Naive thymus-derived CD8-positive, alpha-beta T cell (primary cell): ENCODE measurements at places on chromosomes 6 and 20. TPM values are rescaled to one million over a fixed set of nuclear protein-coding genes. Genes with fewer than 3 reads are reported as not detected.

DNA sequence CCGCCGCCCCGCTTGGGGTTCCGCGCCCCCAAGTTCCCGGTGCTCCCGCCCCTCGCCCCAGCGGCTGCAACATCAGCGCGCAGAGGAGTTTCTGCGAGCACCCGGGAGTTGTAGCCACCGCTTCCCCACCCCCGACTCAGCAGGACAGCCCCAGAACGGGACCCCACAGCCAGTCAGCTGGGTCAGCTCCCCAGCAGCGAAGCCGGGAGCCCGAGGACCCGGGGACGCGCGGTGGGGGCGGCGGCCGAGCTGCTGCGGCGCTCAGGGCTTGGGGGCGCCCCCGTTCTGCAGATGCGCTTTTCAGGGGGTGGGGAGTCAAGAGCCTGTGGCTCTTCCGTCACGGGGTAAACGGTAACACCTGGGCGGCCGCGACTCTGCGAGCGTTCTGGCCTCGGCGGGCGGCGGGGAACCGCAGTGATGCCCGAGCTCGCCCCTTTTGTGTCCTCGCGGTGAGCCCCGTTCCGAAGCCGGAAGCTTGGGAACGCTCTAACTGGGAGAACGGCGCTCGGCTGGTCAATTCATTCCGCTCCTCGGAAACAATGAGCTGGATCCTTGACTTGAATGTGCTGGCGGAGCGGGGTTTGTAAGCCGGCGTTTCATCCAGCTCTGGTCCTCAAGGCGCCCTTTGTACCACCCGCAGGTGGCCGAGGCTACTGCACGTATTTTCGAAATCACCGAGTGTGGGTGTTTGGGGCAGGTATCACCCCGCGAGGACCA is 774 bp downstream of the PLEKHG1 start:
- H3K36me3 ChIP-seq = no peaks in the 10 kb centered on the region
- peak; percentile 30 for DNase-seq
- H3K4me3 ChIP-seq = peak overlapping the region; percentile 88
- peaks cover 11% of the 10 kb centered on the region for H3K4me1 ChIP-seq

- H3K4me1 ChIP-seq = no peaks in the 10 kb centered on the region
- DNase-seq = no peak
- H3K4me3 ChIP-seq = no peak overlapping the region
- no peak overlapping the region for H3K27ac ChIP-seq
Observed at GRCh38 chr6:149974825-149975224, 11.1 kb downstream of the ULBP1 start.

GRCh38 chr20:19138758-19139157 is 73.7 kb upstream of the SLC24A3 start:
- H3K27ac ChIP-seq = no peak overlapping the region
- no peak overlapping the region for H3K4me3 ChIP-seq
- DNase-seq = no peak

GRCh38 chr6:84462698-84463097 is 235.3 kb upstream of the CEP162 start:
- DNase-seq = no peak
- no peaks in the 10 kb centered on the region for H3K4me1 ChIP-seq
- no peak overlapping the region for H3K27ac ChIP-seq
- H3K36me3 ChIP-seq = no peaks in the 10 kb centered on the region
- no peak overlapping the region for H3K4me3 ChIP-seq
- no peaks in the 10 kb centered on the region for H3K27me3 ChIP-seq

DNA sequence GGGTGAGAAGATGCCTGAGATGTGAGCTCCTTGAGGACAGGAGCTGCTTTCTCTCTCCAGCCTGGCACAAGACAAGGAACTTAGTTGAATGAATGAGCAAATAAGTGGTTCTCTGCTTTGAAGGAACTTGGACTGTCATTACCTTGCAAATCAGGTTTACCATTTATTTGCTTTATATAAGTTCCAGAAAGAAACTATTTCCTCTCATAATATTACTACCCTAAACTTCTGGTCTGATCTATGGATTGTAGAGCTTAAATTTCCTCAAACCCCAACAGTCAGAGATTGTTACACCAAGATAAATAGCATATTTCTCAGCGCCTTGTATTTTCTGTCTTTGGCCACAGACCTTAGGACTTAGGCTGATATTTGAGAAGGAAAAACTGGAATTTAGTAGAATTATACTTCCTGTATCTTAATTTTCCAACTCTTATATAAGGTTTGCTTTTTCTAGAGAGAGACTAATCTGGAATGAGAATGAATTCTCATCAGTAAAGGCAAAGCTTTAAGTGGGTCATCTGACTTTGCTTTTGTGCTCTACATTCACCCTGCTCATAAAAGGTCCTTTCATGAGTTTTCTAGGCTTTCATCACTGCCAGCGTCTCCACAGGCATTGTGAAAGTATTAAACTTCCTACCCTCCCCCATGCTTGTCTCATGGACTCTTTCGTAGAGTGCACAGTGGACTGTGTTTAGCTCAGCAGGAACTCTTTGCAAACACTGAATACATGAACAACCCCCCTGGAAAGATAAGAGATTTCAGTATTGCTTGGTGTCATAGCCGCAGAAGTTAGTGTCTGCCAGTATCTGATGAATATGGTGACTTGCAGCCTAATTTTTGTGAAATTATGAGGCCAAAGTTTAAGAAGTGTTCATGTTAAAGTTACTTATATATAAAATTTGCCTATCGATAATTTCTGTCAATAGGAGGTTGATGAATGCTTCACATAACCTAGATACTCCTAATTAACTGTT is 74.0 kb downstream of the PTPRA start:
- H3K36me3 ChIP-seq = peaks cover 55% of the 10 kb centered on the region
- peaks cover 13% of the 10 kb centered on the region for H3K4me1 ChIP-seq
- H3K27ac ChIP-seq = peak overlapping the region; percentile 43
- no peaks in the 10 kb centered on the region for H3K27me3 ChIP-seq
- DNase-seq = no peak

Gene PLCB4
- total RNA-seq = not detected

- H3K27ac ChIP-seq = no peak overlapping the region
- no peak for DNase-seq
- no peaks in the 10 kb centered on the region for H3K36me3 ChIP-seq
- H3K27me3 ChIP-seq = no peaks in the 10 kb centered on the region
- no peaks in the 10 kb centered on the region for H3K4me1 ChIP-seq
Observed at GRCh38 chr6:21628160-21628559, 34.6 kb downstream of the SOX4 start.

- H3K4me1 ChIP-seq = peaks cover 28% of the 10 kb centered on the region
- H3K27ac ChIP-seq = peak overlapping the region; percentile 89
- peaks cover 9% of the 10 kb centered on the region for H3K36me3 ChIP-seq
- H3K4me3 ChIP-seq = peak overlapping the region; percentile 90
Observed at GRCh38 chr6:116101790-116102189, 1.1 kb downstream of the NT5DC1 start.
